ENCODE measurements at places on chromosomes 6 and 20. TPM values are rescaled to one million over a fixed set of nuclear protein-coding genes. Genes with fewer than 3 reads are reported as not detected.

Gene CD83
- 1.6 TPM for total RNA-seq

Gene CGA
- not detected for total RNA-seq

Gene PDYN
- total RNA-seq: not detected

Gene BPIFB4
- not detected for total RNA-seq

DNA sequence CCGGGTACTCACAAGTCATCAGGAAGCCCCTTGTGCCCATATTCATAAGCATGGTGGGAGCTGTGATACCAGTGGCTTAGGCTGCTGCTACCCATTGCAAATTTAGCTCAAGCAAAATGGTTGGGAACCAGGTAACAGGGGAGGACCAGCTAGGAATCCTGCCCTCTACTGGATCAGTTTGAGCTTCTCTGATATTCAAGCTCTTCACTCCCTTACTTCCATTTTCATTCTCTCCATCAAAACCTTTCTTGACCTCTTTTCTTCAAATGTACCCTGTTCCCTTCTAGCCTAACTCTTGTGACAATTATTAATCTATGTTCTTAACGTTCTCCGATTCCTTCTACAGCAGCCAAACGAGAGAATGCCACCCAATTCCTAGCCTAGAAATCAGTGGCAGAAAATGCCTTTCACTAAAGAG lies 9.7 kb downstream of the NOL7 start:
- H3K36me3 ChIP-seq: peaks cover 47% of the 10 kb centered on the region
- no peaks in the 10 kb centered on the region for H3K27me3 ChIP-seq
- H3K4me1 ChIP-seq: no peaks in the 10 kb centered on the region

- no peak overlapping the region for H3K4me3 ChIP-seq
- no peak for DNase-seq
- H3K27me3 ChIP-seq: no peaks in the 10 kb centered on the region
- no peaks in the 10 kb centered on the region for H3K4me1 ChIP-seq
These were observed 141.6 kb upstream of the KCNK16 start for GRCh38 chr6:39464067-39464466.

GRCh38 chr20:25637247-25637646 lies 13.4 kb upstream of the NANP start:
- DNase-seq: no peak
- no peak overlapping the region for H3K27ac ChIP-seq
- H3K36me3 ChIP-seq: peaks cover 20% of the 10 kb centered on the region
- H3K4me1 ChIP-seq: no peaks in the 10 kb centered on the region

DNA sequence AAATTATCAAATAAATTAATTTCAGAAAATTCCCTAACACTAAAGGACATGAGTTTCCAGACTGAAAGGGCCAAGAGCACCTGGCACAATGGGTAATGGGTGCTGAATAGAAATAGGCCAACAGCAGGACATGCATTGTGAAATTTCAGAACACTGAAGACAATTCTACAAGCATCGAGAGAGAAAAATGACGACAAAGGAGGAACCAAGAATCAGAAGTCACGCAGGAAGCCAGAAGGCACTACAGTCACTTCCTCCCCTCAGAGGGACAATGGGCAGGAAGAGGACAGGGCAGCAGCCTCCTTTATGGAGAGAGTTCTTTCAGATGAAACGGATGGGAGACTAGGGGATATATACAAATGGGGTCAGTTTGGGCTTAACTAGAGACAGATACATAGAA lies 29.6 kb downstream of the PCNA start:
- H3K4me3 ChIP-seq: no peak overlapping the region
- H3K4me1 ChIP-seq: no peaks in the 10 kb centered on the region
- H3K27me3 ChIP-seq: no peaks in the 10 kb centered on the region
- peaks cover 3% of the 10 kb centered on the region for H3K36me3 ChIP-seq
- H3K27ac ChIP-seq: no peak overlapping the region

All from osteocyte (in vitro differentiated cells).